Activated CD4-positive, alpha-beta T cell treated with anti-CD3 and anti-CD28 coated beads, Interleukin-2, amount 50 U/mL, for 1 hour (primary cell): ENCODE measurements at places on chromosomes 3 and 15.

DNA sequence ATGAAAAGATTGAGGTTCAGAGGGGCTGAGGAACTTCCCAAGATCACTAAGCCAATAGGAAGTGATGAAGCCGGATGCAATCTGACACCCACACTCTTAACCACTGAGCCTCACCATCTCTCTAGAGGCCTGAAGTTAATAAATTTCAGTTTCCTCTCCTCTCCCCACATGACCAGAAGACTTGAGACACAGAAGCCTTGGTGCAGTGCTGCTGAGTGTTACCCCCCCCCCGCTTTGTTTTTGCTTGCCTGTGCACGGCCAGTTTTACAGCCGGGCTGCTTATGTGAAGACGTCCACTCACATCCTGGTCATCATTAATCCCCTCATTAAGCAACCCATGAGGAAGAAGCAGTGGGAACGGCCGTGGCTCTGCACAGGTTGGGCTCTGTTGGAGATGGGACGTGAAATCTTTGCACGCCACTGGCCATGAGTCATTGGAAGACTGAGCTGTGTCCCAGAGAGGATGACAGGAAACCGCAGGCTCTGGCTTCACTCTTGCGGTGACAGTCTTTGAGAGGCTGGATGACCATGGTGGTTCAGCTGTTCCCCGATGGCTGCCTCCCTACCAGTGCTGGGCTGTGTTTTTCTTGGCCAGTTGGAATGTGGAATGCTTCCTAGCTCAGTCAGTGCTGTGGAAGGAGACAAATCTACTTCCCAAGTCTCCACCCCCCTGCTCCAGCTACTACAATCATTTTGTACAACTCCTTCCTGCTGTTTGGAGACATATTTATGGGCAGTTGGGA lies 232.6 kb upstream of the LRTM1 start:
- no peak for DNase-seq

DNA sequence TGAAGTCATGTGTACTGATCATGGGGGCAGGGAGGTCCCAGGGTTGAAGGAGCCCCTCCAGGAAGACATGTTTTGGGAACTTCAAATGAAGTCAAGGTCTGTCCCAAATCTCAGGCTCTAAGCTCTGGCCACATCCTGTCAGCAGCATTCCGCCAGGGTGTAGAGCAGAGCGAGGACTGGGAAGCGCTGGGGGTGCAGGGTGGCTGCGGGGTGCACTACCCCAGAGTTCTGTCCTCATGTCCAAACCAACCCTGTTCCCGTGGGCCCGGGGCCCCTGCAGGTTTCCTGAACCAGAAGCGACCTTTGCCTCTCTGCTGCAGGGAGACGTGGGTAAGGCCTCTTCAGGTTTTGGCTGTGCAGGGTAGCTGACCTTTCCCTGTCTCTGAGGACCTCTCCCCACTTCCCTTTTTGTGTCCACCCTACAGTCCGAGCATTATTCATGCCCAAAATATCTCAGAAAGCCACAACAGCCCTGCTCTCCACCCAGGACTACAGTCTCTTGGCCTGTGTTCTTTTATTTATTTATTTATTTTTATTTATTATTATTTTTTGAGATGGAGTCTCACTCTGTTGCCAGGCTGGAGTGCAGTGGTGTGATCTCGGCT lies 26.6 kb upstream of the FLNB start:
- no peak for DNase-seq

GRCh38 chr3:177672252-177672911 lies 475.1 kb upstream of the TBL1XR1 start:
- DNase-seq = no peak

DNA sequence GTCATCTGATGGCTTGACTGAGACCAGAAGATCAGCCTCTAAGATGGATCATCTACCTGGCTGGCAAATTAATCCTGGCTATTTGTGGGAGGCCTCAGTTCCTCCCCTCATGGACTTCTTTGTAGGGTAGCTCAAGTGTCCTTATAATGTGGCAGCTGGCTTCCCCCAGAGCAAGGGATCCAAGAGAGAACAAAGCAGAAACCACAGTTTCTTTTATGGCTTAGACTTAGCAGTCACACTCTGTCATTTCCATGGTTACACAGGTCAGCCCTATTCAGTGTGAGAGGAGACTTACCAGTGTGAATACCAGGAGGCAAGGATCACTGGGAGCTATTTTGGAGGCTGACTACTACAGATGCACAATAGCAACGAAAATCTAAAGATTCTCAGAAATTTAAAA lies 15.3 kb upstream of the ARL14 start:
- DNase-seq = no peak

DNA sequence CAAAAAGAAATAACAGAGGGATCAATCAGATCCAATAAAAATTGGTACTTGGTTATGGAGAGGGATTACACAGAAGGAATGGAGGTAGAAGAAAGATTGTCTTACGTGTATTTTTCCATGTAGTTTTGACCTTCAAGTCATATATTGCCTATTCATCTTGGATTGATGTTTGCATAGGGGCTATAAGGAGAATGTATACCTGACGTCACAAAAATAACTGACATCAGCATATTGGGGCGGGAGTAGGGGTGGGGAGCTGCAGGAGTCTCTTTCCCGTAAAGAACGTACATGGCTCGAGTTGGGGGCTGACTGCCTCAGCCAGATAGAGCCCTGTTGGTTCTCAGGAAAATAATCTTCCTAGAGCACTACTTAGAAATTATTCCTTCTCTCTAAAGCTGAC lies 5.9 kb upstream of the FURIN start:
- no peak for DNase-seq

DNA sequence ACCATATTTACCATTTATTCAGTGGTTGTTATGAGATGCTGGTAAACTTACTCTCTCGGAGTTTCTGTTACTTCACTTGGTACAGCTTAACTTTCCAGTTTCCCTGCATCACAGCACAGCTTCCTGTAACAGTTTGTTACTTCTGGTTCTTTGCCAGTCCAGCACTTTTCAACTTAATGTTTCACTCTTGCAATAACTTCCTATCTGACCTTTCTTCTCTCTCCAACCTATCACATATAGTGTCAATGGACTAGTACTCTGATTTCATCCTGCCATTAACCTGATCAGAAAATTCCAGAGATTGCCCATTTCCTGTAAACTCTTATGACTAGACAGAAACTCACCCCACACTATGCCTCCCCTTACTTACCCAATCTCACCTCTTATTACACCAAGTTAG lies 3.9 kb upstream of the ATP11B start:
- DNase-seq = no peak

GRCh38 chr3:182967218-182968204 lies 12.8 kb downstream of the DCUN1D1 start:
- DNase-seq = no peak

DNA sequence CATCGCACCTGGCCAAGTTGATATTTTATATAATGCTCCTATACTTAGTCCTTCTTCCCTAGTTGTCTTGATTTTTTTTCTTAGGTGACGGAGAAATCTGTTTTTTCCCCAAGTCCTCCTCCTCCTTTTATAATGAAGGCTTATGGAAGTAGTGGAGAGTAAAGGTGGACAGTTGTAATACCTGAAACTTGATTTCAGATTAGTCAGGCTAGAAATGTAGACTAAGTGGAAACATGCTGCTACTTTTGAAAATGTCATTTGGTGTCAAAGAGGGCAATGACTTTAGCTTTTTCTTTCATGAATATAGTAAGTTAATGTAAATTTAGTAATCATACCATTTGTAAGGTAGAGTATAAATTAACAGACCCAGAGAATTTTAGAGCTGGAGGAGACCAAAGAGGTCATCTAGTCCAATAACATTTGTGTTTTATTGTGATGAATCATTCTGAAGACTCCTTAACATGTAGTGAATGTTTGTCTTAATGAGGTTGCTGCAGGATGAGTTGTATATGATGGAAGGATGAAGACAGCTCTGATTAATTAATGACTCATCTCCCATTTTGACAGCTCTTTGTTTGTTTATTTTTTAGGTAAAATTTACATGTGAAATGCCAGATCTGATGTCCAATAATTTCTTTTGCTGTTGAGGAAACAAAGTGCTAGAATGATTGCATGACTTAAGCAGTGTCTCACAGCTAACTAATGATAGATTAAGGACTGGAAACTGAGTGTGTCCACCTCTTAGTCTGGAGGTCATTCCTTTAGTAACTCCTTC lies 8.7 kb downstream of the CTDSPL2 start:
- no peak for DNase-seq

- DNase-seq = no peak
These were observed 4.8 kb upstream of the BCL6 start for GRCh38 chr3:187750006-187750512.

GRCh38 chr3:118501152-118501551 lies 533.5 kb downstream of the IGSF11 start:
- DNase-seq = no peak

- DNase-seq = no peak
These were observed 68.1 kb downstream of the CRYGS start for GRCh38 chr3:186476044-186476468.

- peak; percentile 54 for DNase-seq
These were observed 47.3 kb downstream of the EIF3J start for GRCh38 chr15:44584162-44584749.

GRCh38 chr3:191753196-191753595 lies 292.2 kb downstream of the PYDC2 start:
- no peak for DNase-seq

DNA sequence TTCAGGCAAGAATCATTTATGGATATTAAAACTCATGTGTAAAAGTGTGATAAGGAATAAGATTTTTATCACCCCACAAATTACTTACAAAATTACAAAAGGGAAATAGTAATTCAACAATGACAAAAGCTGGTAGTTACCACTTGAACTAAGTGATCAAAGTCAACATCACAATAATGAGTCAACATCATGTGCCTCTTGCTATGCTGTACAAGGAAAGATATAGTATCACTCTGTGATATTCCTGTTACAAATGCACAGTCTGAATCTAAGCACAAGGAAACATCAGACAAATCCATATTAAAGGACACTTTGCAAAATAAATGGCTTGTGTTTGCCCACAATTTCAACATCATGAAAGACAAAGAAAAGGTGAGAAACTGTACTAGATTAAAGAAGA lies 90.5 kb upstream of the PLCL2 start:
- no peak for DNase-seq

- no peak for DNase-seq
These were observed 9.3 kb upstream of the NR2E3 start for GRCh38 chr15:71800835-71801745.

DNA sequence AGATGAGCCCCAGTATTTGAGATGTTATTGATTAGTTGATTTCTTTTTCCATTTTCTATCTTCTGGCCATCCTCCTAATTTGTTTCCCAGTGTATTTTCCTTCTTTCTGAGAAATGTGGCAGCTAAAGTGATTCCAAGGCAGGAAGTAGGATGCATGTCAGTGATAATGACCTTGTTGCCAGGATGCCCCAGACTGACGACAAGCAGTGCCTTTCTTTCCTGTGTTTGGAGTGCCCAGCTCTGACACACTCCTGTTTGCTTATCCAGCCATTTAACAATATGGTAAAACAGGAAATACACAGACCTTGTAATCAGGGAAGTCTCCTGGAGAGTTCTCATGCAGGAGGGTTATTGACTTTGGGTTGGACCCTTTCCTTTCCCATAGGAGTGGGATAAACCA lies 20.4 kb downstream of the TMOD2 start:
- DNase-seq = no peak

- no peak for DNase-seq
These were observed 216.9 kb upstream of the DCBLD2 start for GRCh38 chr3:99118381-99118780.

DNA sequence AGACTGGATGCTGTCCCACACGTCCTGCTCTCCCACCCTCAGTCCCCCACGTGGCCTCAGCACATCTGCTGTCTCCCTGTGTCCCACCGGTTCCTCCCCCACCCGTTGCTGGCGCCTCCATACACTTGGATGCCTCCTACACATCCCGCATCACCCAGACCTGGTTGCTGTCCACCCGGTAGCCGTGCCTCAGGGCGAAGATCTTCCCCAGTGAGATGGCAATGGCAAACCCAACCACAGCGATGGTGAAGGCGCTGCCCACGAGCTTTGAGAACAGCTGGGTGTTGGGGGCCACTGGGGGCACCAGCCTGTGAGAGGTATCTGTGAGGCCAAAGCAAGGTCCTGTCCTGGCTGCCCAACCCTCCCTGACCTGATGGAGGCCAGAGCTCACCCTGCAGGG lies 4.4 kb downstream of the SLC26A6 start:
- DNase-seq = no peak

- DNase-seq = no peak
These were observed 184.5 kb downstream of the FNDC3B start for GRCh38 chr3:172223870-172224269.

GRCh38 chr3:24472358-24472757 lies 22.3 kb downstream of the THRB start:
- DNase-seq = no peak

GRCh38 chr3:116809208-116809607 lies 99.6 kb downstream of the TUSC7 start:
- no peak for DNase-seq

GRCh38 chr3:4113811-4114522 lies 189.2 kb upstream of the SETMAR start:
- no peak for DNase-seq

GRCh38 chr3:183229178-183229577 lies 23.9 kb upstream of the B3GNT5 start:
- DNase-seq = no peak

GRCh38 chr15:60830479-60830878 lies 351.5 kb upstream of the ICE2 start:
- DNase-seq = no peak

DNA sequence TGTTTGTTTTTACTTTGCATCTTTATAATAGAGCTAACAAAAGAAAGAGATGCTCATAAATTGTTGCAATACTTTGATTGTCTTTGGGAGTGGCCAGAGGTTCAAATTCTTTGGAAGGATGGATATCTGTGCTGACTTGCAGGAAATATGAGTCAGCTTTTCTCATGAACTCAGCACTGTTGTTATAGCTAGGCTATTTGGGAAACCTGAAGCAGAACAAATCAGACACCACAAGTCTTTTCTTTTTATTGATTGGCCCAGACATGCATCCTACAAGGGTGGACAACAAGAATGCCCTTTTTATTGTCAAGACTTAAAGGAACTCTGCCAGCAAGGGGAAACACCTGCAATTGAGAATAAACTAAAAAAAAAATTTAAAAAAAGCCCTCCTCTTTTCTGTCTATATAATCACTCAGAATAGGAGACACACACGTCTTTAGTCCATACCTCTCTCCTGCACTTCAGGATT lies 4.6 kb upstream of the DENND4A start:
- DNase-seq = no peak

DNA sequence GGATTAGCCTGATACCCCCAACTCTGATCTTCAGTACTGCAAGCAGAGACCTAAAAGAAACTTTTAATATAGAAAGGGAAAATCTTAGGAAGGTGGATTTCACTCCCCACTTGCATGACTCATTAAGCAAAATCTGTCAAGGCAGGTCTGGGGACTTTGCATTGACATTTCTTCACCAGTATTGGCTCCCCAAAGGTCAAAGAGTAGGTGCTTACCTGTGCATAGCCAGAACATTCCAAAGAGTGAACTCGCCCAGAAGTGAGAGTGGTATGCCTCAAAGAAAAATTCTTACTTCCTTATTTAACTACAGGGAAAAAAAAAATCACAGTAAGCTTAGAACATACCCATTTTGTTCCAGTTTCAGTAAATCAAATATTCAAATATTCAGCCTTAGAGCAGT lies 140.9 kb upstream of the TP63 start:
- DNase-seq = no peak
